Renal cortex interstitium (tissue), 15 donors: ENCODE measurements at places on chromosomes 6 and 20.

- DNase-seq: no peak
Observed at GRCh38 chr6:69305456-69305855, 491.4 kb downstream of the LMBRD1 start.

DNA sequence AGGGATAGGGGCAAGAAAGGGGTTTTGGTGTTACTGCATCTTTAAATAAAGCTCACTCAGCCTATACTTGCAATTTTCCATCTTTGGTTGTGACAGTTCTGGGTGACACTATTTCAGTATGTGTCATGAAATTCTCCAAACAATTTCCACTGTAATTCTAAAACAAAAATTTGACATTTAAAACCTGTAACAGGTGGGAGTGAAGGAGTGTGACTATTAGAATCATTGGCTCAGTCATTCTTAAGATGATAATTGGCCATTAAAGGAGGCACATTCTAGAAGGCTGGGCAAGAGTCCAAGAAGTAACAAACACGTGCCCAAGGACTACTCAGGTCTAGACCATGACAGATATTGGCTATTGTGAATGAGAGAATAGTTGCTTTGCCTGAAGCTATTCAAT is 153.3 kb upstream of the ARG1 start:
- DNase-seq: no peak

DNA sequence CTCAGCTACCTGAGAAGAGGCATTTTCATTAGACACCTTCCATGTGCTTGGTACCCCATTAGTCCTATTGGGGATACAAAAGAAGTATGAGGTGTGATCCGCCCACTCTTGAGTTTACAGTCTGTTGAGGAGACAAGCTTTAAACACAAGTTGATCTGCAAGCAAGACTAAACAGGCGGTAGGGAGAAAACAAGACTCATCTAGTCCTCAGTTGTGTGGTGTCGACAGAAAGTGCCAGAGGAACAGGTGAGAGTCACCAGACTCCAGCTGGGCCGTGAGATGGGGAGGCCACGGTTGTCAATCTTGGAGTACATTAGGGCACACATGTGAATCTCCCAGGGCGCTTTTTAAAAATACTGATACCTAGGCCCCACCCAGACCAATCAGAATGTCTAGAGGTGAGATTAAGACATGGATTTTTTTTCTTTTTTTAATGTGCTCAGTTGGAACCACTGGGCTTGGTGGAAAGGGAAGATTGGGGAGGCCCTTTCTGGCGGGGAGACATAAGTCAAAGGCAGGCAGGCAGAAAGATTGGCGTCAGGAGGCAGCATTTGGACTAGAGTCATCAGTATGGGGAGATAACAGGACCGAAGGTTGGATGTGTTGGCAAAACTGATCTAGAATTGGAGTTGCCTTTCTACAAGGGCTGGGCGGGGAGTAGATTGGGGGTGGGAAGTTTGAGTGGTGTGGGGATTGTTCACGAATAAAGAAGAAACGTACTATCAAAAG is 10.4 kb downstream of the E2F3 start:
- DNase-seq: no peak

DNA sequence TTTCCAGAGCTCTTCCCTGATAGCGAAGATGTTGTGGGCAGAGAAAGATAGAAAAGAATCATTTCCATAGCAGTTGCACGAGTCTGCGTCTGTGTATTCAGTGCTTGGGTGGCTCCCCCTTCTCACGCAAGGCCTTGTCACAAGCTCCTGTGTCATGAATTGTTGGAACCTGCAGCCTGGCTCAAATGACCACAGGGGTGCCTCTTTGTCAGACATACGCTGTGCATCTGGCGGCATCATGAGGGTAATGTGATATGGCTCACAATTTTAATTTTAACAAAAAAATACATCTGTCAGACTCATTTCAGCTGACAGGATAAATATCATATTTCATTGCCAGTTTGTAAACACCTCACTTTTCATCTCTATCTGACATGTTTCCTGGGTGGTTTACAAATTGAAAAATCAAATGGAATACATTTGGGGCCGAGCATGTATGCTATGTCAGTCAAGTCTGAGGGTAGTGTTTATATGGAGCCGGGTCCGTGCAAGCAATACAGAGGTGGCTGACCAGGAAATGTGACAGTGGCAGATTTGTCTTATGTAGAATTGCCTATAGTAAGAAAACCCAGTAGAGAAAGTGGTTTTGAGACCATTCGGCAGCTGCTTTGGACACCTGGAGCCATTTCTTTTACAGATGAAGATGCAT is 90.9 kb downstream of the CAP2 start:
- DNase-seq: no peak

DNA sequence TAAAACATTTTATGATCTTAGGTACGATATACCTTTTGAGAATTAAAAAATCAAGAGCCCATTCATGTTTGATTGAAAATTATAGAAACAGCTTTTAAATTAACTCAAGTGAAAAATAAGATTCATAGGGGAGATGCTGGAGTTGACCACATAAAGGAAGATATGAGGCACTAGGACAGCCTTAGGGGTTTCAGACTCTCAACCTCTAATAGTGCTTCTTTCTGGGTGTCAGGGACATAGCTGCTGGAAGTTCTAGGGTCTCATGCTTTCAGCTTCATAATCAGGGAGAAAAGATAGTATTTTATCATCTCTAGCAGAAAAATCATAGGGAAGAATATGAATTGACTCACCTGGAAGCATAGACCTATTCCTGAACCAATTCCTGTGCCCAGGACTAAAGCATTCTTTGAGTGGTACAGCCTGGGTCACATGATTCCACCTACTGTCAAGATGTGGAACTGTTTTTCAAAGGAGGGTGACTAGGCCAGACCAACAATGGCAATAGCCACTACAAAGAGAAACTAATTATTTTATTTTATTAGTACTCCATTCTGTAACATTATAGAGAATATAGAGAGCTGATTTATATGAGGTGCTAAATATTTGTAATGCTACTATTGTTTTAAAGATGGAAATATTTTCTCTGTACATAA is 27.8 kb upstream of the CENPW start:
- no peak for DNase-seq

DNA sequence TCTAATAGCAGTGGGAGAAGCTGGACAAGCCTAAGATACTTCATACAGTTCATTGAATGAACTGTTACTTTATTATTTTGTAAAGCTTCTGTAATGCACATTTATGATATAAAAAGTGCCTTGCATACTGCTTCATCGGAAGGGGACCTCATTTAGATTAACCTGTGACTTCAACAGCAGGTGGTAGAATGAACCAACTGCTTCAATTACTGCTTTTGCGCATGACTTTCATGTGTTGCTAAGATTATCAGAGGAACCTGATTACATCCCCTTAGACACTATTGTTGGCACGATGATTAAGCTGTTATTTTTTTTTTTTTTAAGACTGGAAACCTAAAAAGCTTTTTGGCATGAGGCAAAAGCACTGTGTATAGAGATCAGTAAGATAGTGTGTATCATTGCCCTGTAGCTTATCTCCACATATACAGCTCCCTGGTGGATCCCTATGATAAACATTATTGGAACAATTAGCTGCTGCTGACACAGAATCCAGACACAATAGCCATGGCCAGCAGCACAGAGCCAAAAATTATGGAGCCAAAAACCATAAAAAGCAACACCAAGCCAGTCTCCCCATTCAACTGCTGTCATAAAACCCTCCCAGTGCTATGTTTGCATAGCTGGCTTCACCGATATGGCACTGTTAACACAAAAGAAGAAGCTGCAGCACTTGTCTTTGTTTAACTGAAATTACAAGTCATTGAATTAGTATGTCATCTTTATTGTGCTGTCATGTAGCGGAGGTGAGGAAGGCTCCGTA is 731.6 kb upstream of the MMS22L start:
- no peak for DNase-seq

GRCh38 chr20:45555198-45555597 is 8.0 kb upstream of the EPPIN start:
- DNase-seq: no peak

DNA sequence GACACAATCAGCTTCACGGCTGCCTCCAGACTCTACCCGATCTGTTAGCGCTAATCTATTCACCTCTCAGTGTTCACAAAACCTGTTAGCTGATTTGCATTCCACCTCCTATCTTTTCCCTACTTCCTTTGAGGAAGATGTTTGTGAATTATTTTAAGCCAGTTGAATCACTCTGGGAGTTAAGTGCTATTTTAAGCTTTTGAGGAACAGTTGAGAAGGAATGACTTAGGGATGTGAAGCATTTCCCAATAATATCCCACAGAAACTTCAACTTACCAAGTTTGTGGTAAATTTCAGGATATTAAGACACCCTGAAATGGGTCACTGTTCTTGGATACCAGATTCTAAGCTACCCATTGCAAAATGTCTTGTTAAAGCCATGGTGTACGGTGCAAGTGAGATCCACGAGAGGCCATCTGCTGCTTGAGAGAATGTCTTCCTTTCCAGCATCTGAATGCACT is 145.2 kb upstream of the CITED2 start:
- no peak for DNase-seq

GRCh38 chr6:37059344-37060194 is 54.1 kb downstream of the FGD2 start:
- DNase-seq: peak; percentile 58

- no peak for DNase-seq
Observed at GRCh38 chr6:6788394-6789032, 200.0 kb downstream of the LY86 start.

GRCh38 chr6:6892744-6893583 is 214.8 kb upstream of the RREB1 start:
- DNase-seq: no peak

- DNase-seq: no peak
Observed at GRCh38 chr20:48718786-48719578, 108.8 kb downstream of the PREX1 start.

DNA sequence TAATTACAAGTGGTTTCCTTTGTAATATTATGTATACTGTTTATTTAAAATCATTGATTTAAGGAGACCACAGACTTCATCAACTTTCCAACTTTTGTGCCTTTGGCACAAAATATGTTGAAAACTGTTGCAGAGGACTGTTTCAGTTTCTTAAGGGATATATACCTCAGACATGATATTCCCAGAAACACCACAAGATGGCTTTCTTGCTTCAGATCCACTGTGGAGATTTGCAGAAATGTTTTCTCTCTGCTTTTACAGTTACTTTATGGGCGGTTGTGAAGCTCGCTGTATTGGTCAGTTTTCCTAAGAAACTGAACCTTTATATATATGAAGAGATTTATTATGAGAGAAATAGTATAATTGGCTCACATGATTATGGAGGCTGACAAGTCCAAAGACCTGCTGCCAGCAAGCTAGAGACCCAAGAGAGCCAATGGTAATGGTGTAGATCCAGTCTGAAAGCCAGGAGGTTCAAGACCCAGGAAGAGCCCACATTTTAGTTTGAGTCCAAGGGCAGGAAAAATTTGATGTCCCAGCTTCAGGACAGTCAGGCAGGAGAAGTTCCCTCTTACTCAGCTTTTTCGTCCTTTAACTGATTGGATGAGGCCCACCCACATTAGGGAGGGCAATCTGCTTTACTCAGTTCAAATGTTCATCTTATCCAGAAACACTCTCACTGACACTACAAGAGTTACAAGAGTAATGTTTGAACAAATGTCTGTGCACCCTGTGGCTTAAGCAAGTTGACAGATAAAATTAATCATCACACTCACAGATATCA is 12.8 kb downstream of the ME1 start:
- no peak for DNase-seq

DNA sequence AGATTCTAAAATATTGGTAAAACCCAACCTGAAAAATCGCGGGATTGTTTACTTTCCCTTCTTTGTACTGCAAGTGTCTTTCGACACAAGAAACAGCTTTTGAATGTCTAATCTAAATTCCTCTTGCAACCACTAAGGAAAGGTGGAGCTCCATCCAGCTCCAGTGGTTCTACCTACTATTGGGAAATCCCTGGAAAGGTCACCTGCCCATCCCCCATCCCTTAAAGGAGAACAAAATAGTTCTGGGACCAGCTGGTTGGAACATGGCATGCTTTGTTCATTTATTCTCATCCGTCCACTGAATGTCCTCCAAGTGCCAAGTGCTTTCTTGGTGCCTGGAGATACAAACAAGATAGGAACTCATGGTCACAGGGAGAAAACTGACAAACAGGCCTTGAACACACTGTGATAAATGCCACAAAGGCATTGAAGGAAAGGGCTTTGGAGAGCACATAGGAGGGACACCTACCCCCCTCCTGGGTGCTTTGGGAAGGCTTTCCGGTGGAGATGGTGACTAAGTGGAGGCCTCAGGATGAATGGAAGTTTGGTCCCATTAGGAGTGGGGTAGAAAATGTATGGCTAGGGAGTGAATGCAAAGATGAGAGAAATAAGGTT is 2.3 kb upstream of the CITED2 start:
- DNase-seq: no peak

GRCh38 chr6:1250489-1251197 is 61.3 kb upstream of the FOXQ1 start:
- no peak for DNase-seq

DNA sequence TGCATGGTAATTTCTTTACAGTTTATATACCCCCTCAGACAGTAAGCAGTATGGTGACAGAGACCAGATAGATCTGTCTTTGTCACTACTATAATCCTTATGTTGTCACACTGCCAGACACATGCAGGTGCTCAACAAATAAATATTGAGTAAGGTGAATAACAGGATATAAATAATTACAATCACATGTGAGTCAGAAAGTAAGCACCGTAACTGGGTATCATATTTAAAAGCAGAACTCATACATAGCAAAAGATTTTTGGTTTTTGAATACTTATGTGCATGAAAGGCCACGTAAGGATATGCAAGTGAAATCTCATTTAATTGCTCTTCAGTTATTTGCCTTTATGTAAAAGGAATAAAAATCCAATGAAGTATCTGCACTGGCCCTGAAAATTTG is 17.4 kb downstream of the CNBD2 start:
- no peak for DNase-seq

DNA sequence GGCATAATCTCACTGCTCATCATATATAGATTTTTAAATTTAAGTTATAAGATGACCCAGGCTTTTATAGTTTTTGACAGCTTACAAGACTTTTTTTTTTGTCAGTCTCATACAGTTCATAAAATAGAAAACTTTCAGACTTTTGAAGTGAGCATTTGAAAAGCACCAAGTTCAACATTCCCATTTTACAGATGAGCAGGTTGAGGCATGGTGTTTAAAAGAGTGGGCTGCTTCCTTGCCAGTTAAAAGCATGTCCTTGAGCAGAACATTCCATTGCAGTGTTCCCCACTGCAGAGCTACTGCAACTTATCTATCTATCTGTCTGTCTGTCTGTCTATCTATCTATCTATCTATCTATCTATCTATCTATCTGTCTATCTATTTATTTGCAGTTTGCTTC is 86.8 kb downstream of the GFRA4 start:
- DNase-seq: no peak

DNA sequence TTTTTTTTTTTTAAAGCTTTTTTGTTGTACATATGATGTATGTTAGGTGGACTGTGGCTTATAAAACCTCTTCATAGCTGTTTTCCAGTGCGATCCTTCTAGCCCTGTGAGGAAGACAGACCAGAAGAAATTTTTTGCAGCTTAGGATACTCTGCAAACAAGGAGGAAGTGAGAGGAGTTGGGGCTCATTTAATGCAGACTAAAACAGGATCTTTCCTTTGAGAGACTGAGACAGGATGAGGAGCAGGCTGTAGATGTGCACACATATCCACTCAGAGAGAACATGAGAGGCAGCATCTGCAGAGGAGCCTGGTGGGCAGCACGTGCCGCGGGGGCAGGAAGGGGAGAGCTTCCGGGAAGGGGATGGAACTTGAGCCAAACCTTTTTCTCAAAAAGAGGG is 45.7 kb downstream of the PPARD start:
- no peak for DNase-seq

- no peak for DNase-seq
Observed at GRCh38 chr6:149128489-149129145, 188.9 kb upstream of the TAB2 start.
